ENCODE measurements at places on chromosomes 3 and 15.

- DNase-seq: no peak
Observed at GRCh38 chr3:55511895-55512570, 24.9 kb upstream of the WNT5A start.

DNA sequence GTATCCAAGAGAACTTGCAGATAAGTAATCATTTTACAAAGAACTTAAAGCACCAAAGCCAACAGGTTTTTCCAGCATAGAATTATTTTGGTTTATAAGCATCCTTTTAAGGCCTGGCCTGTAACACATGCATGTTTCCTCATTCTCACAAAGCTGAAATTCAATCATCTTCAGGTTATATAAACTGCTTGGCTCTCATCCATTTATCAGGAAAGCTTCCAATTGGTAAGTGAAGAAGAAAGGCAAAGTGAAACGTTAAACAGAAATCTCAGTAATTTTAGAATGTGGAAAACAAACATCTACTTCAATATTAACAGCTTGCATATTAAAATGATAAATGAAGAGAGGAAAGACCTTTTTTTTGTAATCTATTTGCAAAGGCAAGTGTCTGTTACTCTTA is 1.6 kb downstream of the SERP1 start:
- no peak for DNase-seq

GRCh38 chr3:127680146-127680661 is 7.5 kb downstream of the ABTB1 start:
- no peak for DNase-seq

DNA sequence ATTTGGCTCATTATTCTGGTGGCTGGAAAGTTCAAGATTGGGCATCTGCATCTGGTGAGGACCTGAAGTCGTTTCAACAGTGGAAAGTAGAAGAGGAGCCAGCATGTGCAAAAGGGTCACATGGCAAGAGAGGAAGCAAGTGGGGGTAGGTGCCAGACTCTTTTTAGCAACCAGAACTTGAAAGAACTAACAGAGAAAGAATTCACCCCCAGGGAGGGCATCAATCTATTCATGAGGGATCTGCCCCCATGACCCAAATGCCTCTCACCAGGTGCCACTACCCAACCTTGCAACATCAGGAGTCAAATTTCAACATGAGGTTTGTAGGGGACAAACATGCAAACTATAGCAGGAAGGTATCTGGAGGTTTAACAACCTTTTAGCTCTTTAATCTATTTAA is 10.3 kb upstream of the RYK start:
- DNase-seq: no peak

DNA sequence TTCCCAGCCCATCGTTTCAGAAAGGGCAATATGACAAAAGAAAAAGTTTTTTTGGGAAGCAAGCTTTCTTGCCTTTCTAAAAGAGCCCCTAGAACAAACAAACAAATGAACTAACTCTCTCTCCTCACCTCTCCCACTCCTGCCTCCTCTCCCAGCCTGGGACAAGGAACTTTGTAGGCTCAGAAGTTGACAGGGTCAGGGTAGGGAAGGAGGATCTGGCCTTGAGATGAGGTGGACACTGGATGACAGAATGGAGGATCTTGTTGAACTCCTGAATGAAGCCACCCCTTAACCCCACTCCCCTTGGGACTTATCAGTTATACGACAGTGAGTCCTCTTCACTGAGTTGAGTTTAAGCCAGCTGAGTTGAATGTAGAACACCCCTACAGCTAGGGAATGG is 1.6 kb upstream of the ITGA11 start:
- no peak for DNase-seq

DNA sequence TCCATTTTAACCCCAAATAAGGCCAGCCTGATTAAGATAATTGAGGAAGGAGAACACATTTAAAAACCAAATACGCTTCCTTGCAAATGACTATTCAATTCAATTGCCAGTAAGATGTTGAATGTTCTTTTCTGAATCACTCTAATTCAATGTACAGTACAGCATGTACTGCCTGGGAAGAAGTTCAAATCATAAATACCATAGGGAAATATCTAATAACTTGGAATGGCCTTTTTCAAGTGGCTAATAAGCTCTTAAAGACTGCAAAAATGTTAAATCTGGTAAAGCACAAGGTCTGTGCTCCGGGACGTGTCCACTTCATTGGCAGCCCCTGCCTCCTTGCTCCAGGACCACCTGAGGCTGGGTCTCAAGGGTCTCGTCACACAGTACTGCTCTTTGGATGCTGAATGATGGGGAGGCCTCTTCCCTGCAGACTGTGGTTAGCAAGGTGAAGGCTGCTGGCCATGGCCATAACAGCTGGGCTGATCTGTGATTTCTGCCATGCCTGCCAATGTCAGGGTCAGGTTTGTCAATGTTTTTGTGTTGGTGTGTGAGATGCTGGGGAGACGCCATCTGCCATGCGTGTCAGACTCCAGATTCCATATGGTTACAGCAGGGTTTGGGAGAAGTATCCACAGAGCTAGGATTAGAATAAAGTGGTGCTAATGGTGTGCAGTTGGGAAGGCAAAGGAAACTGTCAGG is 300.5 kb downstream of the ADAMTS17 start:
- DNase-seq: no peak

GRCh38 chr3:23096041-23096440 is 107.1 kb upstream of the UBE2E2 start:
- no peak for DNase-seq

- no peak for DNase-seq
Observed at GRCh38 chr3:4664412-4664811, 171.3 kb downstream of the ITPR1 start.

All from activated CD4-positive, alpha-beta T cell treated with anti-CD3 and anti-CD28 coated beads for 4 hours (primary cell).